ENCODE measurements at places on chromosomes 5 and 9. TPM values are rescaled to one million over a fixed set of nuclear protein-coding genes. Genes with fewer than 3 reads are reported as not detected.

DNA sequence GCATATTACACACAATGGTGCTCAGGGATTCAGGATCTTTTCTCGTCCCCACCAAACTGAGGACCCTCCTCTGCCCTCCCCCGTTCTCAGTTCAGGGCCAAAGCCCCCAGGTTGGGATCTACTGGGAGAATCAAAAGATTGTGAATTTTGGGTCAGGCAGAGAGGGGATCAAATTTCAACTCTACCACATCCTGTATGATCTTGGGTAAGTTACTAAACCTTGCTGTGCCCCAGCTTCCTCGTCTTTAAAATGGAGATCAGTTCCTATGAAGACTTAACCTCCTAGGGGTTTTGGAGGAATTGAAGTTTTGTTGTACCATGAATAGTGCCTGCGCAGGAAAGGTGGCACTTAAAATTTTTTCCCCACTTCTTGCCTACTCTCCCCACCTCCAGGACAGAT is 62.4 kb downstream of the RAI14 start:
- DNase-seq = no peak

GRCh38 chr5:113450462-113450861 is 15.7 kb upstream of the TSSK1B start:
- no peak for DNase-seq

GRCh38 chr5:100407053-100407452 is 128.1 kb upstream of the FAM174A start:
- DNase-seq = no peak

DNA sequence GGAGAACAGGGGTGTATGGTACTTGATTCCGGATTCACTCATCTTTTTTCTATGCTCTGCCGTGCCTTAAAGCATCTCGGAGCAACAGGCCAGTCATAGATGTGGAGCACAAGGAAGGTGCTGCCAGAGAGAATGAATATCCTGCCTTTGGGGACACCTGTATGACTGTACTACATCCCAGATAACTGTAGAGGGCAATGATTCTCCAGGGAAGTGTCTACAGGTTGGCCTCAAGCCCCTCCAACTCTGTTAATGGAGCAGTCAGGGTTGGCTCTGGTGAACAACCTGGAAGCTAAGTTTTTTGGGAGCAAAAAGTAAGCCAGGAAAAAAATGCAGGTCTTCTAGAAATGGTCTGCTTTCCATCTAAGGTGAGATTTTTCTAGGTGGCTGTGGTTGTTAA is 71.0 kb downstream of the NREP start:
- no peak for DNase-seq

The C9orf50 gene
- not detected for total RNA-seq
